Hematopoietic multipotent progenitor cell treated with erythropoietin and hydrocortisone succinate and interleukin-3 and kit ligand, for 6 days (in vitro differentiated cells): ENCODE measurements at places on chromosomes 12 and 14.

DNA sequence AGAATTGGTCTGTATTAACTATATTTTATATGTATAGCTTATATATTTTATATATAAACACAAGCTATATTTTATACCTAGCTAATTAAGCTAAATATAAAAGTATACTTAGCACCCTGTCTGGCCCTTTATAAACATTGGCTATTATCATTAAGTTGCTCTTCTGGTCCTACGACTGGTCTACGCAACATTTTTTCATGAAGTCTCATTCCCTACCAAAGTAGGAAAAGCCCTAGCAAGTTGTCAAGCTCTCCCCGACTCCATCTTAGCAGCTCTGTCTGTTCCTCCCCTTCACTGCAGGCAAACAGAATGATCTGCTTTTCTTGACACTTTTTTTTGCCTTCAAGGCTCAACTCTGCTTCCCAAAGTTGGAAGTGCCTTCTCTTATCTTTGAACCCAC, 36.7 kb upstream of the ELK3 start:
- no peak for DNase-seq

DNA sequence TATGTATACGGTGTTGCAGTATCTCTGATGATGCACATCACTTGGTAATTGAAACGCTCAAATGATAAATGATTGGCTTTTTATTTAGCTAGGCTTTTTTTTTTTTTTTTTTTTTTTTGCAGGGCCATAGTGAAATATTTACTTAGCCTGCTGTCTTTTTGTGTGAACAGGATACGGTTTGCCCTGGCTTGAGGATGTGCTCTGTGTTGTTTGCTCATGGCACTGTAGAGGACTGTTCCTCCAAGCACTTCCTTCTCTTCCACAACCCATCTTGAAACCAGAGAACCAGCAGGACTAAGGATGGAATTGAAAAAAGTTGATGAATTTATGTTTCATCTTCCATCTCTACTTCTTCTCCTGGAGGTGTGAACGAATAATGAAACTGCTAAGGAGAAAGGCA, 15.5 kb upstream of the SSPN start:
- DNase-seq = no peak

DNA sequence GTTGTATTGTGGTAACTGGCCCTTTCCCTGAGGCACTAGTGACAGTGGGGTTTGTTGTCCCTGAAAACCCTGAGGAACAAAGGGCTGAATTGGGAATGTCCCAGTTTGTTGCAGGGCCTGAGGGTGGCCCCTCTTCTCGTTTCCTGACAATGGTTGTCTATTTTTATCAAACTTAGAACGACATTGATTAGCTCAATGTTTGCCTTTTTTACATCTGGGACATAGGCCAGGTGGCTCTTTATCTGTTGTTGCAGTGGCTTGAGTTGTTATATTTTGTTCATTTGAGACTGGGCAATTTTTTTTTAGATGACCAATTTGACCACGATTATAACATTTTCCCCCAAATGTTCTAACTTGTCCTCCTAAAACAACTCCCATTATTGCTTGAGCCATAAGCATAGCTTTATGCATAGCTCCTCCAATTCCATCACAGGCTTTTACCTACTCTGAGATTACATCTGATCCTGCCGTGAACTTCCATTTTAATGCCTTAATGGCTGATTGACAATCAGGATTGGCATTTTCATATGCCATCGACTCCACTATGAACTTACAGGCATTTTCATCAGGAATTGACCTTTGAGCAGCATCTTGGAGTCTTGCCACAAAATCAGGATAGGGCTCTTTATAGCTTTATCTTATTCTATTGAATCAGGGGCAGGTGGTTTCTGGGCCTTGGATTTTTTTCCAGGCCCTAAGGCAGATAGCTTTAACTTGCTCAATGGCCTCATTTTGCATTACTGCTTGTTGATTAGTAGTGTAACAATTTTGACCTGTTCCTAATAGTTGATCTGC, 604.3 kb downstream of the ALG10 start:
- DNase-seq = no peak

- no peak for DNase-seq
Measured at GRCh38 chr12:117853600-117853999, 115.2 kb downstream of the KSR2 start.

- no peak for DNase-seq
Measured at GRCh38 chr12:93121729-93122488, 192.8 kb upstream of the EEA1 start.

GRCh38 chr12:118536306-118536906, 160.1 kb downstream of the SUDS3 start:
- DNase-seq = no peak

GRCh38 chr14:31026077-31026449, at the start of gene STRN3:
Gene STRN3, minus strand, starts transcription at chr14:31026379. Its CDS starts 194 bp downstream, at chr14:31026185.
- no peak for DNase-seq

GRCh38 chr12:5969156-5969973, 24.3 kb upstream of the ANO2 start:
- no peak for DNase-seq

DNA sequence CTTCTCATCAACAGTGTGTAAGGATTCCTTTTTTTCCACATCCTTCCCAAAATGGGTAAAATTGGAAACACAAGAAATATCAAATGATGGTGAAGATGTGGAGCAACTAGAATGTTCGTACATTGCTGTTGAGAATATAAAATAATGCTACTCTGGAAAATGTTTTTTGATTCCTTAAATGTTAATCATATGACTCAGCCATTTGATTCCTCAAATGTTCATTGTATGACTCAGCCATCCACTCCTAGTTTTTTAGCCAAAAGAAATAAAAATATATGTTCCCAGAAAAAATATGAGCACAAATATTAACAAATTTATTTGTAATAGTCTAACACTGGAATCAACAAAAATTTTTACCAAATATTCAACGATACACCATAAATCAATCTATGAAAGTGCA, 1108.6 kb downstream of the LRFN5 start:
- DNase-seq = no peak

DNA sequence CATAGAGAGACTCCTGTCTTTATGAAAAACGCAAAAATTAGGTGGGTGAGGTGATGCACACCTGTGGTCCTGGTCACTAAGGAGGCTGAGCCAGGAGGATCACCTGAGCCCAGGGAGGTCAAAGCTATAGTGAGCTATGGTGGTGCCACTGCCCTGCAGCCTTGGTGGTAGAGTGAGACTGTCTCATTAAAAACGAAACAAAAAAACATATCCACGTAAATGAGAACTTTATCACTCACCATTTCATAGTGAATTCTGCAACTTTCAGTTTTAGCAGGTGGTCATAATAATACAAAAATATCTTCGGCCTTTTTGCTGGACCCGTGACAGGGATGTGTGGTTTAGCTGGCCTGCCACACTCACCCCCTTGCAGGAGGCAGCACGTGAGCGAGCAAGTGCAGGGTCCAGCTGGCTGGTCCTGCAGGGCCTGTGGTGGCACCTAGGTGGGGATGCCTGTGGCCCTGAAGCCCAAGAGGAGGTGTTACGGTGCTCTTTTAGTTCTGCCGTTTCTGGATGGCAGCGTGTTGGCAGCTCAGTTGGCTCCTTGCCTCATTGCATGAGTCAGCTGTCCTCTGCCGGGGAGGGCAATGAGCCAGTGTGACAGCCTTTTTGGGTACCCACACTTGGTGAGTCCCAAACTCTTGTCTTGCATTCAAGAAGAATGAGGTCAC, 1330.7 kb upstream of the TMEM132C start:
- peak; percentile 78 for DNase-seq

GRCh38 chr14:51609955-51610283, 41.8 kb upstream of the FRMD6 start:
- no peak for DNase-seq

- no peak for DNase-seq
Measured at GRCh38 chr14:105358943-105359342, 39.4 kb upstream of the TEX22 start.

DNA sequence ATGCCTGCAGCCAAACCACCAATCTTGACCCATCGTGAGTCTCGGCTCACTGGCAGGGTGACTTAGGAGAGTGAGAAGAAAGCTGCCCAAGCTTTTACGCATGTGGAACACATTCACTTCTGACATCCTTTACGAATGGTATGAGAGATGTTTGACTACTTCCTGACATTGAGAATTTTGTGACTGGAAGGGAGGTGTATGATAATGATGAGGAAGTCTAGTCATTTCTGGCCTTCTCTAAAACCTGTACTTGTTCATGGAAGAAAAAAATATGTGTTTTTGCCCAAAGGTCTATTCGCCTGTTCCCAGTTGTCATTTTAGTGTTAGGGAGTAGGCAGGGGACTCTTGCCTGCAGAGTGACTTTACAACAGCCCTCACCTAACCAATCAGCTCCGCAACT, 227.2 kb upstream of the ATP2B1 start:
- no peak for DNase-seq

- DNase-seq = no peak
Measured at GRCh38 chr14:32375663-32376062, 46.6 kb downstream of the AKAP6 start.

GRCh38 chr12:132375747-132376463, 46.5 kb upstream of the GALNT9 start:
- DNase-seq = no peak

- DNase-seq = no peak
Measured at GRCh38 chr12:39372204-39372925, 70.6 kb downstream of the KIF21A start.

DNA sequence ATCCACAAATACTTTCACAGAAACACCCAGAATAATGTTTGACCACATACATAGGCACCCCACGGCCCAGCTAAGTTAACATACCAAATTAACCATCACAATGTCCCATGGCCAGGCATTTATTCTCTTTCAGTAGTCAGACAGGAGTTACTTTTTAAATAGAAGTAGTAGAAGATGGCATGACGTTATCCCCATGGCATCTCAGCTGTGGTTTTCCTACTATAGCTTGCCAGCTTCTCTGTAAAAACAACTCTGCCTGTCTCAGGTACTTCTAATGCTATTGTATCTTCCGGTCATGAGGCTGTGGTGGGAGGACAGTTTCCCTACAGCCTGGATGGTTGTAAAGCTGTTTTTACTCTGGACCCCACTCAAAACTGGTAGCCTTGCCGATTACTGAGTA, 19.3 kb downstream of the CTSG start:
- no peak for DNase-seq

DNA sequence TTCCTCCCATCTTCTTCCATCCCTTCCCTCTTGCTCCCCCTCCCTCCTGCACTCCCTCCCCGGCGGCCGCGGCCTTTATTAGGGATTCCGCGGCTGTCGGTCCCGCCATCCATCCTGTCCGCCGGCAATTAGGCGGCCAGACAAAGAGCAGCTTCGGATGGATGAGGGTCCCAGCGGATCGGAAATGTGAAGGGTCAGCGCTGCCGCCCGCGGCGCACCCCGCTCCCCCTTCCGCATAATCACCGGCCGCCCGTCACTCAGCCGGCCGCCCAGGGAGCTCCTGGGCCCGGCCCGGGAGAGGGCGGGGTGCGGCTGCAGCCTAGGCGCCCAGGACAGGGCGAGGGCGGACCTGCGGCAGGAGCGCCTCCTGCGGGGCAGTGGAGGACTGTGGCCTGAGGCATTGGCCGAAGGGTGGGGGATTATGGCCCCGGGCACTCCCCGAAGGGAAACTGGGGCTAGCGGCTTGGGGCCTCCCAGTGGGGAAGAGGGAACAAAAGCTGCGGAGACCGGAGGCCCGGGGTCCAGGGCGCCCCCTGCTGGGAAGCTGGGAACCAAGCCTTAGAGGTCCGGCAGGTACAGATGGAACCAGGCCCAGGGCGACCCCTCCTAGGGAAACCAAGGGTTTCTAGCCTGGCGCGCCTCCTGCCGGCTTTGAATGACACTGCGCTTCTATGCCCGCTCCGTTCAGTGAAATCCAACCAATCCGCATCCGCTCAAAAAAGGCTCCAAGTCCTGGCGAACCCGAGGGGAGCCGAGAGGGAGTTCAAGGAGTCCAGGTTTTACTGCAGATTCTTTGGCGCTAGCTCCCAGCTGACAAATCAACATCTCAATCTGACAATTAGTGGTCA, 4.4 kb upstream of the DNAJC22 start:
- DNase-seq = peak; percentile 92

DNA sequence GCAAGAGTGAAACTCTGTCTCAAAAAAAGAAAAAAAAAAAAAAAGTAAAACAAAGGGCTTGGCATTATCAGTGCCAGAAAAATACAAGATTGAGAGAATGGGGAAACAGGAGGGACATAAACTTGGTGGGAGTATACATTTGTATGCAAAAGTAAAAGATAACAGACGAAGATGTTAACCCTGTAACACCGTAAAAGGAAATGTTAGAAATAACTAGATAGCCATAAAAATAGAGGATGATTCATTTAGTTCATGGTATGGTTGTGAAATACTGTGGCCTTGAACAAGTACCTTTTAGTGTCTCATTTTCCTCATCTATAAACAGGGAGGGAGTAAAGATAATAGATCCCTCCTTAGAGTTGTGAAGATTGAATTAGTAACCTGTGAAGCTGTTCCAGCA, 33.3 kb downstream of the ATP2A2 start:
- peak; percentile 46 for DNase-seq

DNA sequence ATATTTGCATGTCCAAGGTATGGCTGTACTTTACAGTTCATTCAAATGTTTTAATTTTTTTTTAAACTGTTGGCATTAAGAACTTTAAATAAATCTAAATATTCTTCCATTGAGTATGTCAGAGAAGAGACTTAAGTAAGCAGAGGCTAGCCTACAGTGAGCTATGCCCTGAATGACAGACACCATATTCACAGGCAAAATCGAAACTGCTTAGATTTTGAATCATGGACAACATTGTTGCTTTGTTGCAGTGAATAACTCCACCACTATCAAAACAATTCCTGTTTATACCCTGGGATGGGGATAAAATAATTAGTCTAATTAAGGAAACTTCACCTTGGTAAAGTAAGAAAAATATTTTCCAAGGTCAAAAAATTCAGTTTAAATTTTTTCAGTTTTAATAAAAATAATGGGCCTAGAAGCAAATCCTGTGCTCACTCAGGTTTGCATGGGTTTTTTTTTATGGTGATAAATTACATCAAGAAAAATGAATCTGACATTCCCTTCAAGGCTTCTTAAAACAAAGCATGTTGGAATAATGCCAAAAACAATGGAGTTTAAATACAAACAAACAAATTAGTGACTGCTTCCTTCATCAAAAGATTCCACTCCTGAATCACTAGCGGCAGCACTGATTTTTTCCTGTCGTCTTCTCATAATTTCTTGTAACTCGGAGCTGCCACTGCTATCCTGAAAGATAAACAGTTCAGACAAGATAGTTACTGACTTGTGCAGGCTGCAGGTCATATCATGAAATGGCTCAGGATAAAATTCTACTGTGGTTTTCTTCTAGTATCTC, 168.2 kb downstream of the EPS8 start:
- DNase-seq = no peak

GRCh38 chr14:55000381-55000780, 26.5 kb downstream of the WDHD1 start:
- peak; percentile 72 for DNase-seq

DNA sequence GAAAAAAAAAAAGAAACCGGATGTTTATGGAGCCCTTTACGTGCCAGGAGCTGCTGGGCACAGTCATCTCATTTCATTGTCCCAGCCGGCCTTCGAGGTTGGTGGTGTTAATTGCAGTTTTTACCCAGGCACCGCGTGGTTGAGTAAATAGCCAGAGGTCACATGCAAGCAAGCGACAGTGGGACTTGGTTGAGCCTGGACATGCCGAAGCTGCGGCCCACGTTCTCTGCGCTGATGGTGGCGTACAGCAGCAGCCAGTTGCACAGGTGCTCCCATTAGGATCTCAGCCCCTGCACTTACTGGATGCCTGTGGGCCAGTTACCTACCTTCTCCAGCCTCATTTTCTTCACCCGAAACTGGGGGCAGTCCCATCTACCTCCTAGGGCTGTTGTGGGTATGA, 54.0 kb downstream of the TSPAN9 start:
- no peak for DNase-seq
